ENCODE measurements at places on chromosomes 3 and 15.
A peak's percentile ranks its signal among the peaks of the same experiment; 100 is the strongest.

DNA sequence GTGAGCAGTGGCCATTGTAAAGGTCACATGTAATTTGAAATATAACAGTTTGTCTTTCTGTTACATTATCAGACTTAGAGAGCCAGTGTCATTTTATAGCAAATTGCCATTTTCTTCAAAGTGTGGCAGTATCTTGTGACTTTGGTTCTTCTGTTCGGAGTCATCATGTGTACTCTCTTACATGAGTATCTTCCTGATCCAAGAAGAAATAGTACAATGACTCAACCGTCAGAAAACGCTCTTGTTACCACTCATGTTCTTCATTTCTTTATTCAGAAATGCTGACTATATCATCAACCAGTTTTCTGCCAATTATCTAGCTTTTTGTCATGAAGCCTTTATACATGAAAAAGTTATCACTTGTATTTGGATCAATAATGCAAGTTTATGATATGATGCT, 93.6 kb upstream of the CGNL1 start:
- DNase-seq: no peak

- no peak for DNase-seq
Measured at GRCh38 chr3:24545887-24546286, 51.2 kb upstream of the THRB start.

- no peak for DNase-seq
Measured at GRCh38 chr3:154430014-154430413, at the start of gene GPR149. Gene GPR149, minus strand, starts transcription at chr3:154430190. Its CDS starts 575 bp downstream, at chr3:154429615.

DNA sequence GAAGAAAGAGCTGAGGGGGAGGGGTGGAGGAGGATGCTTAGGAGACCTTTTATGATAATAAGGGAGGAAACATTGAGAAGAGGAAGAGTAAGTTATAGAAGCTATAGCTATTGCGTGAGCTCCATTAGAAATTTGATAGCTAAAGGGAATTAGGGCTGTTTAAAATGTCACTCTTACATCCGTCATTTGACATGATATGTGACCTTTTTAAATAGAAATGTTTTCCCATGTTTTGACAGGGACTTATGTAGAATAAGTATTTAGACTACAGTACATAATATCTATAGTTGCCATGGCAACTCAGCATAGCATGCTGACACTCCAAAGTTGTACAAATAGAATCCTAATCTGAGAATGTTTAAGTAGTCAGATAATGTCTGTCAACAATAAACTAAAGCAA, 19.2 kb downstream of the RAD51 start:
- no peak for DNase-seq

DNA sequence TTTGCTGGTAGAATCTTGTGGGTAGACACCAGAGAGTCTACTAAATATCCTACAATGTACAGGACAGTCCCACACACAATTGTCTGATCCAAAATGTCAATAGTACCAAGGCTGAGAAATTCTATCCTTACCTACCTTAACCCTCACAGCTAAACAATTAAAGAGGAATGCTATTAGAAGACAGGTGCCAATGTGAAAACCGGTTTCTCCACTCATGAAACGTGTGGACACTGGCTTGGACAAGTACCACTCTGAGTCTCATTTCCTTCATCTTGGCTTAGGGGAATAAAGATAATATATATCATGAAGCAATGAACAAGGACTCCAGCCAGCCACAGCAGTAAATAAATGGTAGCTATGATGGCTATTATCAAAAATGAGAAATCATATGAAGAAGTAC, 90.2 kb downstream of the RFTN1 start:
- DNase-seq: no peak

DNA sequence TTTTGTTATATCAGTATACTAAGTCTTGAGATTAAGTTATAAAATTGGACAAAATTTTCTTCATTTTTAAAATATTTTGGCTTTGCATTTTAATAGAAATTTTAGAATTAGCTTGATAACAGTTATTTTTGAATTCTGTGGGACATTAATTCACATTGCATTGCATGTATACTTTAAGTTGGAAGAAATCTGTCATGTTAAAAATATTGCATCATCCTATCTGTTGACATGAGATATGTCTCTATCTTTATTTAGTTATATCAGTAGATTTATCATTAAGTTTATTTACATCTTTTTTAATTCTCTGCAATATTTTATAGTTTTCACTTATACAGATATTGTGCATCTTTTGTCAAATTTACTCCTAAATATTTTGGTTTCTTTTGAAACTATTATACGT, 904.6 kb upstream of the NR2F2 start:
- no peak for DNase-seq

- DNase-seq: peak; percentile 44
Measured at GRCh38 chr15:101258238-101259144, 6.6 kb upstream of the CHSY1 start.

DNA sequence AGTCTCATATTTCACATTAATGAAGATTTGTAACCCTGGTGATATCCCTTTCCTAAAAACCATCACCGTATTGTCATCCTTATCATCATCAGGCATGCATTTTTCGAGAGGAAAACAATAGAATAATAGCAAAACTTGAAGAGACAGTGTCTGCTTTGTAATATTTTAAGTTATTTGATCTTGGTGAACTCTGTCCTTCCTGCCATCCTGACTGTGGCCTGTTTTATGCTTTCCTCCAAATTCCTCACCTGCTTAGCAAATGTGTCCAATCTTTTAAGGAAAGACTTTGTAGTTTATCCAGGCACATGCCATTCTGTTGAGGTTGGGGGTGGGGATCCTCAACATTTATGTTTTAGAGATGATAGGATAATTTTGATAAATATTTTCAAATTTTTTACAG, 306.1 kb upstream of the COL8A1 start:
- DNase-seq: no peak

DNA sequence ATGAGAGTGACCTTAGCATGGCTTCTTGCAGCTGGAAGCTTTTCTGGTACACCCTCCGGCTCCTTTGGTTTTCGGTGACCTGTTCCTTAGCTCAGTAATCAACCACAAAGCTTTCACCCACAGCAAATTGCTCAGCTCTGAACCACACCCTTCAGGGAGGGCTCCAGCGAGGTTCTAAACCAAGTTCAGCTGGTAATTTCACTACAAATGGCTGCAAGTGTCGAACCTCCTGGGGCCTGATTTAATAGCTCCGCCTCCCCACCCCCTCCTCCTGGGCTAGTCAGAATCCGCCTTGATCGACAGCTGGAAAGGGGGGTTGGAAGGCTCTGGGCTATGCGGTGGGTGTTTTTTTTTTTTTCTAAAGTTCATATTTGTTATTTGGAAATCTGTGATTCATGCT, 150.9 kb upstream of the MCTP2 start:
- DNase-seq: no peak

GRCh38 chr3:45568848-45569762, 25.4 kb upstream of the LIMD1 start:
- no peak for DNase-seq

DNA sequence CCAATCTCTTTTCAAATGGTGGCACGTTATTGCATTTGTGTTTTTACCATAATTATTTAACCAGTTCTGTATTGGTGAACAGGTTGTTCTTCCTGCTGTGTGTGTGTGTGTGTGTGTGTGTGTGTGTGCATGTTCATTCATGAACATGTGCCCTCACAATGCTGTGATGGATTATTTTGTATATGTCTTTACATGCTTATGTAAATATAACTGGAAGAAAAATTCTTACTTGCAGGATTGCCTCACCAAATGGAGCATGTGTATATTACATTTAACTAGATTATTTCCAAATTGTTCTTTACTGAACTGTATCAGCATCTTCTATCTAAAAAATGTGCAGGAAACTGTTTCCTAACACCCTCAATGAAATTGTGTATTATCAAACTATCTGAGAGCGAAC, 175.2 kb upstream of the ZPLD1 start:
- no peak for DNase-seq

- no peak for DNase-seq
Measured at GRCh38 chr3:121943431-121943830, 49.2 kb downstream of the SLC15A2 start.

DNA sequence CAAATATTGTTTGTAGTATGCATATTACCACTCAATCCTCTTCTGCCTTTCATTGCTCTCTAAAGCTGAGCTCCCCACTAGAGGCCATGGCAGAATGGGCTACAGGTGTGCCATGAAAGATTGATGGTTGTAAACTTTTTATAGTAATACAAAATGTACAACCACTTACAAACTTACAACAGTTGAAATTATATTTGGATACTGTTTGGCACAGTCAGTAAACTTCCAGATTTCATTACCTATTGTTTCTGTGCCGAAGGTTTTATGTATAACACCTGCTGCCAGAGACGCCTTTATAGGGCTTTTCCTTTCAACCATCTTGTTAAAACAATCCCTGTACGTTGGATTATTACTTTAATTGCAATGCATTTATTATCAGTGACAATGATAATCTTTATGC, 7.0 kb downstream of the ROPN1 start:
- no peak for DNase-seq

GRCh38 chr3:182954553-182955235, 25.6 kb downstream of the DCUN1D1 start:
- no peak for DNase-seq

- DNase-seq: no peak
Measured at GRCh38 chr15:39852250-39852649, 67.8 kb downstream of the GPR176 start.

GRCh38 chr15:48653913-48654670, 8.6 kb upstream of the FBN1 start:
- DNase-seq: no peak

DNA sequence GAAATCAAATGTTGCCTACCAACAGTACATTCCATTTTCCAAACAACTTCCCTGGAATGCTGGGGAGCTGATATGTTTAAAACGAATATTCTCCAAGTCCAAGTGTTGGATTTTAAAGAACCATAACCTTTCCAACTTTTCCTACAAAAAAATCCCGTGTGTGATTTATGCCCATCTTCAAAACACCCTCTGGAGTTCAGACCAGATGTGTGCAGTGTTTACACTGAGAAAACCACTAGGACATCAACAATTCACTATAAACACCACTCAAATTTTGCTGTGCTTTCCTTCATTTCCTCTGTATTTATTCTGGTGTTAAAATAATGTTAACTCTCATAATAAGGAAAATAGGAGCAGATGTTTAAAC, 2.4 kb downstream of the VGLL4 start:
- no peak for DNase-seq

GRCh38 chr3:170470063-170471016, 51.7 kb downstream of the CLDN11 start:
- DNase-seq: no peak

DNA sequence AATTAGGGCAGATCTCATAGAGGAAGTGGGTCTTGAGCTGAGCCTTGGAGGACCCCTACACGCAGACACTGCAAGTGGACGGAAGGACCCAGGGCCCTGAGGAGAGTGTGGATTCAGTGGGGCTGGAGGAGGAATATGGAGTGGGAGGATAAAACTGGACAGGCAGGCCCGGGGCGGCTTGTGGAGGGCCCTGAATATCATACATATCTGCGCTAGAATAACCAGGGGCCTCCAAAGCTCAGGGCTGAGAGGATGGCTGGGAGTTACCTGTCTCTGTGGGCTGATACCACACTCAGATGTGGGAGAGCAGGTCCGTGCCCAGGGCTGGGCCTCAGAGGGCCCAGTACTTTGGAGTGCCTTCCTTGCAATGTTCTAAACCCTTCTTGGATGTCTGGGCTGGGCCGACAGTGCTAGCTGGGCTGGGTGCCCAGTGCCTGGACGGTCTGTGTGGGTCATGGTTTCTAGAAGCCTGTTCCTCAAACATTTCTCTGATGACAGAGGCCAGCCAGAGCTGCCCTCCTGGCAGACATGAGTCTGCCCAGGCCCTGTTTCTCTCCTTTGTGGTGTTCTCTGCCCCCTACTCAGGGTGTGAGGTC, 29.6 kb downstream of the CHRD start:
- no peak for DNase-seq

DNA sequence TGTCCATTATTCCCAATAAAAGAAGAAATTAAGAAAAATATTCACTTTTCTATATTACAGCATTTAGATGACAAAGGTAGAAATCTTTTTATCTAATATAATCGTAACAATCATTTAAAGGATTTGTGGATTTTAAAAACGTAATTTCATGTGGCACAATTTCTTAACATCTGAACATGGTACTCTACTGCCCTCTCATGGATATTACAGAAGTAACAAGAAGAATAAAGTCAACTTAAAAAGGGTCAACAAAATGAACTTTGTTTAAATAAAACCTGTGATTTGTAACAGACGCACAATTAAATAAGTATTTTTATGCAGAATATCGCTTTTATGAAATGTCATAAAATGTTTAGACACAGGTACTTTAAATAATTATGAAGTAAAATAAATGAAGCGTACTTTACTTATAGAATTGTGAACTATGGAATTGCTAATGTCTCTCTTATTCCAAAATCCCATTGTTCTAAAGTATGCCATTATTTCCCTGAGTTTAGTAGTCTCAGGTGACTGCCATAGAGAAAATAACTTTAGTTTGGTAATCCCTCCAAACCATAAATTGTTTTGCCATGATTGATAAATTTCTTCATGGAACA, 366.8 kb upstream of the ZNF385D start:
- DNase-seq: no peak

DNA sequence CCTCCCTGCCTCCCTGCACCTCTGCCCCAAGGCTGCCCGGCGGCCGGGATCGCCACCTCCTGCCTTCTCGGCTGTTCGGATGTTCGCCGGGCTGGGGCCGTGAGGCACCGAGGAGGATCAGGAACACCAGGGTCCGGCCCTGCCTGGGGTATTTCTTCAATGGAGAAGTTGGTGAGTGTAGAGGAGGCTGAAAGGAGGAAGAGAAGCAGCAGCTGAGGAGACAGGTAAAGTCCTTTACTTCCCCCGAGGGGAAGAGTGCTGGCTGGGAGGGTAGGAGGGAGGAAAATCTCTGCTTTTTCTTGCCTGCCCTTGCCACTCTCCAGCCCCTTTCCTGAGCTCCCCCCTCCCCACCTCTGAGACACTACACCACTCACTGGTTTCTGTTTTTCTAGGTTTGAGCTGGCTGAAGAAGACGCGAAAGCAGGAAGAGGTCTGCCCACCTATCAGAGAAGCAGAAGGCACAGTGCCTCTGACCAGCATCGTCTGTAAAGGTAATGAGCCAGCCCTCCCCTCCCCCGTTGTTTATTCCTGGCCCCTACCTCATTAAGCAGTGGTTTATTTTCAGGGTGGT, 519 bp downstream of the ASB7 start:
- peak; percentile 25 for DNase-seq

GRCh38 chr3:192409838-192410683, 317.3 kb downstream of the FGF12 start:
- DNase-seq: no peak

GRCh38 chr3:66744986-66745385, 244.2 kb upstream of the LRIG1 start:
- DNase-seq: no peak

GRCh38 chr3:134985864-134986715, 191.0 kb downstream of the EPHB1 start:
- DNase-seq: no peak

DNA sequence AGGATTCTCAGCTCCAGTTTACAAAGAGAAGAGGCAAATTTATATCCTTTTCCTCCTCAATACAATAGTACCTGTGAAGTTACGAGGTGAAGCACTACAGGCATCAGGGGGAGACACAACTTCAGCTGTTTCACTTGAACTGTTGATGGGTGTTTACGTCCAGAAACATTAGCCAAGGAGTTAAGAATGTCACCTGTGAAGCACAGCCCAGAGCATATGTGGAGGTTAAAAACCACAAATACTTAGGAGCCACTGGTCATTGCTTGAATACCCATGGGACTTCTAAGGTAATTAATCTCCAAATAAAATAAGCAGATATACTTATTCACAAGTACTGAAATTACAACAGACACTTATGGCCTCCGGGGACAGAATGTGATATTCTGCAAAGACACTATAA, 246.5 kb downstream of the ULK4 start:
- DNase-seq: no peak

Data from stimulated activated CD4-positive, alpha-beta T cell treated with anti-CD3 and anti-CD28 coated beads, Interleukin-4, amount 100 ng/mL, for 1 hour (primary cell).